ENCODE measurements at places on chromosomes 2 and 18.

- DNase-seq: no peak
Observed at GRCh38 chr18:8406186-8406867, 202.9 kb upstream of the RAB12 start.

- no peak for DNase-seq
Observed at GRCh38 chr18:48786455-48787202, 164.1 kb downstream of the SMAD7 start.

- DNase-seq: no peak
Observed at GRCh38 chr18:44759925-44760342, 79.2 kb downstream of the SETBP1 start.

- no peak for DNase-seq
Observed at GRCh38 chr2:205614965-205615364, 67.3 kb upstream of the NRP2 start.

DNA sequence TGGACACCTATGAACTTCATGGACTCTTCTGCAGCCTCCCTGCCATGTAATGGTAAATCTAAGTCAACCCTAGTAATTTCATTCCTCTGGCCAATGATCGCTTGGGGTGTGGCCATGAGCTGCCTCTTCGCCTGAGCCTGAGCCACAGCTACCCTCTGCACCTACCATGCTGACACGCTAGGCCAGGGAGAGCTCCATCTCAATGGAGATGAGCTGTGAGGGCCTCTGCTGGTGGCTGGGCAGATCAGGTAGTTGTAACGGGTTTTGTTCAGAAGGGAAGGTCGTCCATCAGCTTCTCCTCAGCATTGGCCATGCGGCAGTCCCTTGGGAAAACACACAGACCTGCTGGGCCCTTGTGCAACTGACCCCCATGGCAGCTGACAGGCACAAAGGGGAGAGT, 24.4 kb downstream of the MPHOSPH10 start:
- no peak for DNase-seq

DNA sequence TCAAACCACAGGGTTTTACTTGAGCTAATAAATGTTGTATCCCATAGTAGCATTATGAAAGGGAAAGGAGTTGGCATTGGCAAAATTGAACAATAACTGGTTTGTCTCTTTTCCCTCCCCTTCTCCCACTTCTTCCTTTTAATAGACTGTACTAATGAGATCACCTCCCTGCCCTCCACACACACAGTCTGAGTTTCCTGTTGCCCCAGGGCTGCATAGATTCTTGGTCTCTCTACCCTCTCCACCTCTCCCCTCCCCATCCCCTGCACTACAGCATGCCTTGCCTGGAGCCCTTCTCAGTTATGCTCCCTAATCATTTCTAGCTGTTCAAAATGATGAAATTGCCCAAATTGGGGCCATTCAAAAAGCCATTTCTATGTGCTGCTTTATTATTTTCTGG, 37.2 kb upstream of the NEMP2 start:
- DNase-seq: no peak

GRCh38 chr18:74310411-74310810, 5.2 kb upstream of the C18orf63 start:
- no peak for DNase-seq

- DNase-seq: no peak
Observed at GRCh38 chr18:12924616-12925015, 23.2 kb upstream of the SEH1L start.

DNA sequence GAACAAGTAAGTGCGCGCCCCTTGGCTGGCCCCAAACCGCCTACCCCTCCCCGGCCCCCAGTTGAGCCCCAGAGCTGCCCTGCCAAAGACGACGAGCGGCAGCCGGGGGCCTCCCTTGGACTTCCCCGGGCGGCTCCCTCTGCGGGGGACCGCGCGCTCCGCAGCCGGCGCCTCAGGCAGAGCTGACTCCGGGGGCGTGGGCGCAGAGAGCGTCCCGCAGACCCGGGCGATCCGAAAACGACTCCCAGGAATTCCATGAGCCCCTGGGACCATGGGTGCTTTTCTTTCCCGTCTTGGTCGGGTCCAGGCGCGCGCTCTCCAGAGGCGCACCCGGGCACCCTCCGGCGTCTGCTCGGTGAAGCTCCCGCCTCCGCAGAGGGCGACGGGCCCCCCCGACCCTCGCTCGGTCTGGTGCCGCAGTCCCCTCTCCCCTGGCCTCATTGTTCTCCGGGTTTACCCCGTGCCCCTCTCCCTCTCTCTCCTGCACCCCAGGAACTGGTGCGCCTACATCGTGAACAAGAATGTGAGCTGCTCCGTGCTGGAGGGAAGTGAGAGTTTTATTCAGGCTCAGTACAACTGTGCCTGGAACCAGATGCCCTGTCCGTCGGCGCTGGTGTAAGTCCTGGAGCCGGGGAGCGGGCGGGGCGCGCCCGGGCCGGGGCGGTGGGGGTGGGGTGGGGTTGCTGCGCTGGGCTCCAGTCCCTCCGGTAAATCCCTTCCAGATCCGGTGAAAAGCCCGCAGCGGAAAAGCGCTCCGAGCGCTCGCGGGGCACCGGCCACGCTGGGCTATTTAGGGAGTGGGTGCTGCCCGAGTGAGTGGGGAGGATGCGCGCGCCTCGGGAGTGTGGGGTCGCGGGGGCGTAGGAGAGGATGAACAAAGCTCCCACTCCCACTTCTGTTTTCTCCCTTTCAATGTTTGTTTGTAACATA, 776 bp downstream of the EMILIN2 start:
- DNase-seq: no peak

GRCh38 chr2:120624061-120624737, 111.5 kb upstream of the GLI2 start:
- DNase-seq: no peak

DNA sequence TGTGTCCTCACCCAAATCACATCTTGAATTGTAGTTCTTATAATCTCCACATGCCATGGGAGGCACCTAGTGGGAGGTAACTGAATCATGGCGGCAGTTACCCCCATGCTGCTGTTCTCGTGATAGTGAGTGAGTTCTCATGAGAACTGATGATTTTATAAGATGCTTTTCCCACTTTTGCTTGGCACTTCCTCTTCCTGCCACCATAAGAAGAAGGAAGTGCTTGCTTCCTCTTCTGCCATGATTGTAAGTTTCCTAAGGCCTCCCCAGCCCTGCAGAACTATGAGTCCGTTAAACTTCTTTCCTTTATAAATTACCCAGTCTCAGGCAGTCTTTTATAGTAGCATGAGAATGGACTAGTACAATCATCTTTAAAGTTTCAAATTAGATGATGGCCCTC, 902.4 kb upstream of the PIK3C3 start:
- no peak for DNase-seq

DNA sequence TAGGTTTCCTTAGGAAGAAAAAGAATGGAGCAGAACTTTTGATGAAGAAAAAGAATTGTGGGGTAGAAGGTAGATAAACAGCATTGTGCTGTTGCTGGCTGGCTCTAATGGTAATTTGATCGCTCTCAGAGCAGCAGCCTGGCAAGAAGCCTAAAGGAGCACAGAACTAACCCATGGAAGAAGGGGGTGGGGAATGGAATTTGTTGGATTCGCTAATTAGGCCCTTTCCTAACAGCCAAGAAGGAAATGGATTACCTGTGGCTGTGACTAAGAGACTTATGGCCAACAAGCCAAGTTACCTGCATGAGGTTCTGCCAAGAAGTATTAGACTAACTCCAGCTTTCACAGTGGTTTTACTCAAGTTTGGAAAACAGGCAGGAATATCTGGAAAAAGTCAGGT, 210.6 kb downstream of the IKZF2 start:
- no peak for DNase-seq

- DNase-seq: no peak
Observed at GRCh38 chr2:88024509-88024908, 8.2 kb upstream of the RNU2-63P start.

DNA sequence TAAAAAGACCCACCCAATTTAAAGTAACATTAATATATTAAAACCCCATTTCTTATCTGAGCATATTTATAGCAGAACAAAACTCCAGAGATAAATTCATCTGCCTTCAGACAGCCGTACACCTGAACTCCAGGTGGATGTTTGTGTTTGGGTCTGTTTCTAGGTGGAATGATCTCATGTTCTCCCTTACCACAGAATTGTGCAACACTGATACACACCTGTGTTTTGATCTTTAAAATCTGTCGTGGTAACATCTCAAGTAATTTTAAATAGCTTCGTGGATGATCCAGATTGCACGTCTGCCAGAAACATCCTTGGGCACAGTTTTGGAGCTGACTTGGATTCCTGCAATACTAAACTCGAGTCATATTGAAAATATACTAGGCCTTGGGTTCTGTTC, 207.5 kb upstream of the FOSL2 start:
- no peak for DNase-seq

GRCh38 chr2:74439803-74440377, 1.8 kb downstream of the RTKN start:
- DNase-seq: no peak

DNA sequence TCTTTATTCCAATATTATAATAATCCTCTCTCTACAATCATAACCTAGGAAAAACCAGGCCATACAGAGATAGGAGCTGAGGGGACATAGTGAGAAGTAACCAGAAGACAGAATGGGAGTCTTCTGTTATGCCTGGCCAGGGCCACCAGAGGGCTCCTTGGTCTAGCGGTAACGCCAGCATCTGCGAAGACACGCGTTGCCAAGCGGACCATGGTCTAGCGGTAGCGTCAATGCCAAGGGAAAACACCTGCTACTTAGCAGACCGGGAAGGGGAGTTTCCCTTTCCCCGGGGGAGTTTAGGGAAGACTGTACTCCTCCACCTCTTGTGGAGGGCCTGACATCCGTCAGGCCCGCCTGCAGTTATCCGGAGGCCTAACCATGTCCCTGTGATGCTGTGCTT, 36.6 kb downstream of the ARL6IP6 start:
- no peak for DNase-seq

- DNase-seq: no peak
Observed at GRCh38 chr18:44502790-44503189, 177.9 kb upstream of the SETBP1 start.

DNA sequence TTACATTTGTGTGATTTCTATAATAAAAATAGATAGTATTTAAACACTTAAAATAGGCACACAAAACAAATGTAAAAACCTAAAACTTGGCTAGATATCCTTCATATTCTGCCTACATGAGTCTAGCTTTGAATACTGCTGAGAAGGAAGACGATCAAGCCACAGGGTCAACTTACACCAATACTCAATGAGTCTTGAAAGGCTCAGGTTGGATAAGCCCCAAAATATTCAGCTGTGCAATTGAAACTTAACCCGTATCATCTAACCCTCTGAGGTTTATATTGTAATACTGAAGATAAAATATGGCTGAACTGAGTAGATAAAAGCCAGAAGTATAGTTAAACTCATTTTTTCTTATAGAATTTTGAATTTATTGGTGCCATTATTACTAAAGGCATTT, 313.0 kb upstream of the NRXN1 start:
- no peak for DNase-seq

GRCh38 chr2:202848813-202849212, 22.8 kb downstream of the ICA1L start:
- DNase-seq: no peak

GRCh38 chr2:130261099-130261498, 62.9 kb upstream of the TUBA3E start:
- DNase-seq: no peak

- no peak for DNase-seq
Observed at GRCh38 chr2:202037086-202037485, 3.4 kb downstream of the FZD7 start.

GRCh38 chr2:57461624-57462023, 585.0 kb upstream of the VRK2 start:
- no peak for DNase-seq

GRCh38 chr18:2692508-2692907, 37.0 kb downstream of the SMCHD1 start:
- DNase-seq: no peak

DNA sequence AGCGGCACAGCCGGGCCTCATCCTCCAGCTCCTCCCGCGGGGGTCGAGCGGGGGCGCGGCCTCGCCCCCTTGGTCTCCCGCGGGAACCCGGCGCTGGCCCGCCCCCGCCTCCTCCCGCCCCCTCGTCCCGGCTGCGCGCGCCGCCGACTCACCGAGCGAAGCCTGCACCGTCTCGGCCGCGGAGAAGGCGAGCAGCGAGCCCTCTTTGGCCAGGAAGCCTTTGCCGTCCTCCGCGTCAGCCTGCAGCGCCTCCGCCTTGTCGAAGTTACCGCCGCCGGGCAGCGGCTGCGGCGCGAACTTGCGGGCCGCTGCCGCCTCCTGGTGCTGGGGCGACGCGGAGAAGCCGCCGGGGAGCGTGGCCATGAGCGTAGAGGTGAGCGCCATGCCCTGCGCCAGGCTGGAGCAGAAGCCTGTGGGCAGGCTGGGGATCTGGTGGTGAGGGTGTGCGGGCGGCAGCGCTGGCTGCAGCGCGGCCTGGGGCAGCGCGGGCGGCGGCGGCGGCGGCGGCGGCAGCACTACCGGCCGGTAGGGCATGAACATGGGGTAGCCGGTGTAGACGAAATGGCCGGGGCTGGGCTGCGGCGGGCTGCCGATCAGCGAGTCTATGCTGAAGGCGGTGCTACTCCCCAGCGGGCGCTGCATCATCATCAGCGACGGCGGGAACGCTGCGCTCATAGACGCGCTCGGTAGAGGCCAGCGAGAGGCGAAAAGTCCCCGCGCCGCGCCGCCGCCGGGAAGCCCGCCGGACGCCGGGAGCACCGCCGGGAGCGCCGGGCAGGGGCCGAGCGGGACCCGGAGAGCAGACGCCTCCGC, 683 bp downstream of the GBX2 start:
- no peak for DNase-seq

DNA sequence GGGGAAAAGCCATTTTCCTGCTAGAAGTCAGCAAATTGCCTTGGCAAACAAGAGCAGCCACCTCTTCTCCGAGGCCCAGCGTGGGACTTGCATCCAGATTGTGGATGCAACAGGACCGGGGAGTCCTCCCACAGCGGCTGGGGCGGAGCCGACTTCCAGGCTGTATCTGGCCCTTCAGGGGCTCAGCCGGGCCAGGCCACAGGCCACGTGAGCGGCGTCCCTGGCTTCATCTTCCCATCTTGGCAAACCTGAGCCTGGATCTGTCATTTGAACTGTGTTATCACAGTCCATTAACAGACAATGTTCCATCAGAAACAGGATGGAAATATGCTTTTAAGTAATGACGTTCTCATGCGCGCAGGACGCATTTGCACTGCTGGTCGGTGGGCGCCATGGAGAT, 483.5 kb upstream of the SALL3 start:
- DNase-seq: no peak

GRCh38 chr2:5980450-5981190, 288.4 kb downstream of the SOX11 start:
- DNase-seq: no peak

GRCh38 chr18:66495844-66496243, 108.0 kb downstream of the CDH19 start:
- DNase-seq: peak; percentile 2

DNA sequence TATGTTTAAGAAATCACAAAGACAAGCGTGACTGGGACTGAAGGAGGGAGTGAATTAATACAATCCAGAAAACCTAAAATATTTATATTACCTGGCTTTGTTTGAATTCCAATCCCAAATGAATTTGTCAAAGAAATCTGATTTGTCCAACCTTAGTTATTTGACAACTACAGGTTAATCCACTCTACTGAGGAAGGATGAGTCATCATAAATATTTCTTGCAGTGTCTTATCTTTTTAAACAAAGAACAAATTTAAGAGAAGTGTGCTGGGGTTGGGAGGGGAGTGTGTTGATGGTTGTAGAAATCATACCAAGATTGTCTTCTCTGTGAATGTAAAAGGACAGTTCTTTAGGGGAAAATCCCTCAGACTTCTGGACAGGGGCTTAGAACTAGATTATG, 1106.3 kb upstream of the SLC39A10 start:
- DNase-seq: no peak

Data from KG1 (cell line).